Hematopoietic multipotent progenitor cell treated with erythropoietin and hydrocortisone succinate and interleukin-3 and kit ligand, for 8 days (in vitro differentiated cells): ENCODE measurements at places on chromosomes 4 and X.

- DNase-seq: no peak
Observed at GRCh38 chrX:153336121-153336894, 2.4 kb downstream of the ZNF275 start.

- DNase-seq: no peak
Observed at GRCh38 chr4:65600656-65601055, 69.6 kb downstream of the EPHA5 start.

- no peak for DNase-seq
Observed at GRCh38 chrX:19457662-19458061, 57.6 kb downstream of the MAP3K15 start.

GRCh38 chr4:89336818-89337420, 29.3 kb upstream of the GPRIN3 start:
- no peak for DNase-seq

- no peak for DNase-seq
Observed at GRCh38 chr4:17328141-17328815, 183.6 kb downstream of the QDPR start.

GRCh38 chrX:55389376-55389775, 62.6 kb upstream of the MAGEH1 start:
- DNase-seq: no peak

DNA sequence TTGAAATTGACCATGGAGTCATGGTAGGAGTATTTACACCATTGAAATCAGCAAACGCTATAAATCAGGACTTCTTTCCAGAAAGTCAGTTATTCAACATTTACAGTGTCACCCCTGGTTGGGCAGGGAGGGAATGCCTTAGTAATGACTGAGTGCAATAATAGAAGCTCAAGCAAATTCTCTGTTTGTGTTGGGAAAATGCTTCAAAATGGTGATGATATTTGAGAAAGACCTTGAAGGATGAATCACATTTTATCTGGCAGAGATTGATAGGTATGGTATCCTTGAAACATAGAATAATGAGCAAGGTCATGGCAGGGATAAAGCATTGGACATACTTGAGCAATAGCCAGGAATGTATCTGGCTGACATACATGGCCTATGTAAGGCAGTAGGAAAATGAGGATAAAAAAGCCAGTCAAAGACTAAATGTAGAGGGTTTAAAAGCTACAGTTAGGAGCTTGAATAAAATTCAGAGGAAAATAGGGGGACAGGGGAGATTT, 248.7 kb downstream of the FMR1NB start:
- no peak for DNase-seq

DNA sequence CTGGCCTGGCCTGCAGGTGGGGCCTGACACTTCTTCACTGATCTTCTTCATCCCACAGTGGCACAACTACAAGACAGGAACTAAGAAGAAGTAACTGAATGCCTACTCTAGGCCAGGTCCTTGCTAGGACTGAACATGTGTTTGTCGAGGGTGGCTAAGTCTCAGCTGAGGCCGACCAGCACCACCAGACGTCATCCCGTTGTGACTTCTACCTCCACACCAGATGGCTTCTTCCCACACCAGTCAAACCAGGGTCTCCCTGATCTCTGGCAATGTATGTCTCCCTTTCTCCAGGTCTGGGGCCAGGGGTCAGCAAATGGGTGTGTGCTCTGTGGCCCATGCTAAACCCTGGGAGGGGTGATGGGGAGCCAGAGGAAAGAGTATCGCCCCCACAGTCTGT, 40.2 kb downstream of the PJA1 start:
- DNase-seq: no peak
